ENCODE measurements at places on chromosomes 6 and 20.

GRCh38 chr20:44087051-44087856, 99.7 kb downstream of the JPH2 start:
- DNase-seq = no peak

GRCh38 chr20:9301129-9302090, 213.0 kb upstream of the LAMP5 start:
- no peak for DNase-seq

DNA sequence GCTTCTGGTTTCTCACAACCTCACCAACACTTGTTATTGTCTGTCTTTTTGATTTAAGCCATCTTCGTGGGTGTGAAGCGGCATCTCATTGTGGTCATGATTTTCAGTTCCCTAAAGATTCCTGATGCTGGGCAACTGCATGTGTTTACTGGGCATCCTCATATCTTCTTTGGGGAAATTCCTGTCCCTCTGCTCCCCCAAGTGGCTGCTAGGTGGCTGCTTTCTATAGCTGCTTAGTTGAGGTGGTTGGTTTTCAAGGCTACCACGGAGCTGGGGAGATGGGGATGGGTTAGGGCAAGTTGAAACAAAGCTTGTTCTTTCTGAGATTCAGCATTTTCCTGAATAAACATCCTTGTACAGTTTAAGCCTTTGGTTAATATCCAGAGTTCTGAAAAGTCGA, 403.9 kb upstream of the SULF2 start:
- DNase-seq = no peak

DNA sequence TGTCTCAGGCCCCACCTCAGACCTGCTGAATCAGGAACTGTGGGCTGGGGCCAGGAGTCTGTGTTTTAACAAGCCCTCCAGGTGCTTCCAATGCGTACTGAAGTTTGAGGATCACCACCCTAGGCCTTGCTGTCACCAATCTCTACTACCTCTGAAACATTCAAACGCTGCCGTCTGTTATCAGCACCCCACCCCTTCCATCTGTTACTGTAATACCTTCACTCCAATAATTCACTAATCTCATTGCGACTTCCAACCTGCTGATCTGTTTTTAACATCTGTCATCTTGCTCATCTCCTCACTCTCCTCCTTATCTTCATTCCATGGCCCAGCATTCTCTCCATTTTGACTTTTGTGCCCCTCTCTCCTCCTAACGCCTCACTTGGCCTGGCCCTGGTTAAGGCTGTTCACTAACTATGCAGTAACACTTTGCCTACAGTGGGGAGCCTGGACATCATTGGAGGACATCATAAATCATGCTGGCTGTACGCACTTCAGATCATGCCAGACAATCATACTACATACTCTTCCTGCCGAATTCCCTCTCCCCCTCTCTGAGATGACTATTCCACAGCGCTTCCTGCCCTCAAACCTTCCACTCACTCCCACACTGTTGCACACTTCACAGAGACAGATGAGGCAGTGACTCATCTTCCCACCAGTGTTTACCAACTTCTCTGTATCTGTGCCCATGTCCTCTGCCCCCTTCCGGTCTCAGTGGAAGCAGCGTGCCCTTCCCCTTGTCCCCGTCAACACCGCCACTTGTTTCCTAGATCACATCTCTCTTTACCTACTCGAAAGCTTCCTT, 3.0 kb upstream of the GUCA1B start:
- peak; percentile 35 for DNase-seq

- peak; percentile 51 for DNase-seq
Observed at GRCh38 chr6:137218473-137218916, 690 bp downstream of the IFNGR1 start.

DNA sequence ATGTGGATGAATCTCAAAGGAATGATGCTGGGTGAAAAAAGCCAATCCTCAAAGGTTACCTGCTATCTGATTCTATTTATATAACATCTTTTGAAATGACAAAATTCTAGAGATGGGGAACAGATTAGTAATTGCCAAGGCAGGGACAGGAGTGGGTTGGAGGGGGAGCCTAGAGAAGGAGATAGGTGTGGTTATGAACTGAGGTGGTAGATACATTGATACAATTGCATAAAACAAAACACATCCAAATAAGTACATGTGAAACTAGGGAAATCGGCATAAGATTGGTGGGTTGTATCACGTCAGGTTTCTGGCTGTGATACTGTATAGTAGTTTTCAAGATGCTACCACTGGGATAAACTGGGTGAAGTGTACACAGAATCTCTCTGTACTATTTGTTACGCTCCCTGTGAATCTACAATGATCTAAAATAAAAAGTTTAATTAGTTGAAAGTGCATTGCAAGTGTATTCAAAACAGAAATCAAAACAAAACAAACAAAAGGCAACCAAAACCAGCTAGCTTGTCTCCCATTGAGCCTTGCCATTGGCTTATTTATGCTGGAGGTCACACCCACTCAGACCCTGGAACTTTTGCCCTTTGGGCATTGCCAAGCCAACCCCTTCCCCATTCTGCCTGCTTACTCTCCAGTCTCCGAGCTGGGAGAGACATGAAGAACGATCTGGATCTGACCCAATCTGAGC, 27.8 kb downstream of the PPP1R16B start:
- peak; percentile 32 for DNase-seq
